ENCODE measurements at places on chromosomes 4 and X. TPM values are rescaled to one million over a fixed set of nuclear protein-coding genes. Genes with fewer than 3 reads are reported as not detected.

Gene KLHL15
- polyA plus RNA-seq: 3.0 TPM

Gene RAB9A
- polyA plus RNA-seq: 21.7 TPM

Gene PHEX
- 0.12 TPM for polyA plus RNA-seq

Gene RAB41
- not detected for polyA plus RNA-seq

Gene ABHD18
- 2.5 TPM for polyA plus RNA-seq

Gene GJB1
- polyA plus RNA-seq: 60.6 TPM

Gene BRS3
- polyA plus RNA-seq: not detected

Gene SPANXA1
- not detected for polyA plus RNA-seq

Gene GASK1B
- polyA plus RNA-seq: 4.4 TPM

Gene CD40LG
- polyA plus RNA-seq: not detected

Gene APELA
- polyA plus RNA-seq: not detected

Gene CORIN
- not detected for polyA plus RNA-seq

Measured in brain (organoid and tissue), 16 donors.